ENCODE measurements at places on chromosomes 7 and 10.

GRCh38 chr10:5448333-5449001, 36.1 kb downstream of the NET1 start:
- no peak for DNase-seq

- no peak for DNase-seq
Measured at GRCh38 chr10:92844746-92845145, 3.6 kb upstream of the EXOC6 start.

DNA sequence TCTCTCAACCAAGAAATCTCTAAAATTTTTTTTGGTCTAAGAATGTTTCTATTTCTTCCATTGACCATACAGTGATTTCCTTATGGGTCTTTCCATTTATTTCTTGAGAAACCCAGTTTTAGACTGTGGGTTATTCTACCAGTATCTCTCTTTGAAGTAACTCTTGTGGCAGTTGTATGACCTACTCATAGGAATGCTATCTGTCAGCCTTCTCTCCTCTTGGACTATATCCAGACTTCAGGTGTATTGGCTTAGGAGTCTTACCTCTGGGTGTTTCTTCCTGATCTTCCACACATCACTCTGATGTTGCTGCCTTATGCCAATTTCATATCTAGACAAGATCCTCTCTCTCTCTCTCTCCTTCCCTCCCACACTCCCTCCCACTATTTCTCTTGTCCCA, 178.1 kb downstream of the BMPER start:
- DNase-seq: no peak

DNA sequence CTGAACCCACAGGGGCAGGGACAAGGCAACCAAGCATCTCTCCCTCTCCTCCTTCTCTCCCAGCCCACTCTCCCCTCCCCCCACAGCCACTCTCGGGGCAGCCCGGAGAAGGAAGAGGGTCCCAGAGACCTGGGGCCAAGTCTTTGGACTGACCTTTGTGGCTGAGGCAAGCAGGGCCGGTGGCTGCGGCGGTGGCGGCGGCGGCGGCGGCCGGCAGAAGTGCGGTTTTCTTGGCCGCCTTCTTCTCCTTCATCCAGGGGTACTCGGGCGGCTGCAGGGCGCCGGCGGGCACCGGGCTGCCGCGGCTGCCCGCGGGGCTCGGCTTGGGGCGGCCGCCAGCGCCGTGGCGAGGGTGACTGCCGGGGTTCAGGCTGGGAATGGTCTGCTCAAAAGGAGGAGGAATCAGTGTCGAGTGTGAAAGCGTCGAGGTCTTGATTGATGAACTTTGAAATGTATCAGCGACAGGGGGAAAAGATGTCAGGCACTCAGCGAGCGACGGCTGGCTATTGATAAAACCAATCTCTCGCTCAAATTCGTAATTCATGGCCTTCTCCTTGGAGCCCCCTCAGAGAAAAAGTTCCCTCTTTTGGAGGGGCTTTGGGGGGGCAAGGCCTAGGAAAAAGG, 414 bp downstream of the HOXA2 start:
- no peak for DNase-seq

DNA sequence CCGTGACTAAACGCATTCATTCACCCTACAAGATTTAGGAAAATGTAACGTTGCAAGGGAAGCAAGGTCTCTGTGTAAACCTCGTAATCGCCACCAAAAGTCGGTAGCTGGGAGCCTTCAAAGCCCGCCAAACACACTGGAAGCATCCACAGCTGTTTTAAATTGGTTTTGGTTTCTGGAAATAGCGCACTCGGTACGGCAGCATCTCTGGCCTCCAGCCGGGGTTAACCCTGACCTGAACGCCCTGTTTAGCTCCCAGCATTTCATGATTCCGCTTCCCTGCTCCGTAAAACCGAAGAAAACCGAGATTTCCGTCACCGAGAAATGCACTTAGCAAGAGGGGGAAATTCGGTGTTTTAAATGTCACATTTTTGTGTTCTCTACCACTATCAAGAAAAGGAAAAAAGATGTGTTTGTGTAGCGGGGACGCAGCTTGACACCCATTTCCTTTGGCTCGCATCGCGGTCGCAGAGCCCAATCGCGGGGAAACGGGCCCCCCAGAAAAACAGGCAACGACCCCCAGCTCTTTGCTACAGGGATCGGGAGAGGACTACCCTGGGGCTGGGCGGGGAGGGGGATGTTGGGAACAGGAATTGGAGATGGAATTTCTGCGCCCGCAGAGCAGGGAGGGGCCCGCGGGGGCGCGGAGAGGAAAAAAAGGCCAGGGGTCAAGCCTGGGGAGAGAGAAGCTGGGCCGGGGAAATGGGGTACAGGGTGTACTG, 646 bp downstream of the SGCE start:
- no peak for DNase-seq

DNA sequence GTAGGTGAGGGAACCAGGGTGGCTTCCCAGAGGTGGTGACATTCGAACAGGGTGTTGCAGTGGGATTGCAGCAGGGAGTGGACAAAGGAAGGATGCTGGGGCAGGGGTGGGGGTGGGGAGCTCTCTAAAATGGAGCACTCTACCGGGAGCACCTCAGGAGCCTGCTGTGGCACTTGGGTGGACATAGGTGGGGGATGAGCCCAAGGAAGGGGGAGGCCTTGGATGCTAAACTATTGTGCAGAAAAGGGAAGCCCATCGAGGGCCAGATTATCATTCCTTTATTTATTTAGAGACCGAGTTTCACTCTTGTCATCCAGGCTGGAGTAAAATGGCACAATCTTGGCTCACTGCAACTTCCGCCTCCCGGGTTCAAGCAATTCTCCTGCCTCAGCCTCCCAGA, 3.3 kb upstream of the STX1A start:
- no peak for DNase-seq

DNA sequence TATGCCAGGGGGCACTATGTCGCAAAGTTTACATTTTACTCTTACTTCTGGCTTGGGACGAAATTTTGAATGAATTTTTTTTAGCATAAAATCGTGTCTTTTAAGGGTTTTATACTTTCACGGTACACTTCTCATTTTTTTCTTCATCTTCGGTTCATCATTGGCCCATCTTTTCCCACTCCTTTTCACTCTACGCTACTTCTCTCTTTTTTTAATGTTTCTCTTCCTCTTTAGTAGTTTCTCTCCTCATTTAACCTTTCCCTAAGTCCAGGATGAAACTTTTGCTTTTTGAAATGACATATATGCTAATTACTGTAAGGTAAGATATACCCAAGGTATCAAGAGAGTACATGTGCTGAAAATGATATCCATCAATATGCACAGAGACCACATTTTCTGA, 39.5 kb downstream of the C7orf33 start:
- DNase-seq: no peak

GRCh38 chr10:11170993-11171851, 153.6 kb downstream of the CELF2 start:
- peak; percentile 40 for DNase-seq

DNA sequence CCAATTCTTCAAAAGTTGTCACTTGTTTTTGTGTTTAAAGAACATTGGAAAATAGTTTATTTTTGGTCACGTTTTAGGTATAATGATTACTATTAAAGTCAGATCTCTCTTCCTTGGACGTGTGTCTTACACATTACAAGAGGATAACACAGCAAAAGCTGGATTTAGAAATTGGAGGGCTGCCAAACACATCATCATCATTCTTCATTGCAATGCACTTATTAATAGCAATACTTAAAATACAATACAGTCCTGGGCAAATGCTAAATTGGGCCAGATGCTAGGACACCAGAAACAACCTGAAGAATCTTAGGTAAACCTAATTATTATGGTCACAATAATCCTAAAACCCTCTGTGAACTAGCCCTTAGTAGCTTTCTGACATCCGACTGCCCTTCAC, 303.6 kb downstream of the DGKB start:
- DNase-seq: no peak

DNA sequence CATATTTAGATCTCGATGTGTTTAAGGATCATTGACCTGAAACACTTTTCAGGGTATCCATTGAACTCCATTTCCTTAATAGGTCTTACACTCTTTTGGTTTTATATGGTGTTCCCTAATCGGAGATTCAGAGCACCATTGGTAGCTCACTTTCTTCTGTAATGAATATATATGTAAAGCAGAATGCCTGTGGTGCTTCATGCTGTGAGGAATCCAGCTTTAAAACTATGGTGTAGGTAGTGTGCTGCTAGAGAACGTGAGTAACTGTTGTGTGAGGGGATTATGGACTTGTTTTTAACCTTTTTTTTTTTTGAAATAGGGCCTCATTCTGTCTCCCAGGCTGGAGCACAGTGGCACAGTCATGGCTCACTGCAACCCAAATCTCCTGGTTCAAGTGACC, 376.9 kb upstream of the LRGUK start:
- no peak for DNase-seq

DNA sequence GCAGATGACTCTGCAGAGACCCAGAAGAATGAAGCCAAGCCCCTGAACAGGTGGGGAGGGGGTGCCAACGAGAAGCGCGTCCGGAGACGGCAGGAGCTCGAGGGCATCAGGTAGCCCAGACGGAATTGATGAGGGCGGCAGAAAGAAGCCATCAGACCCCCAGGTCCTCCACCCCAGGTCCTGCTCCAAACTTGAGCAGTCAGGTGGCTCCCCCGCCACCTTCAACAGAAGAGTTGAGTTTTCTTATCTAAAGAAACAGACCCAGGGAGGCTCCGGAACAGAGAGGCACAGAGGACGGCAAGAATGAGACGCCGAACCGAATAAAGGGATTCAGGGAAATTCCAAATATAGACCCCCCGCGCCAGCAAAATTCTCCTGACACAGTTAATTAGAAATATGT, 22.2 kb downstream of the RGS10 start:
- no peak for DNase-seq

GRCh38 chr7:20793248-20793647, 6.6 kb upstream of the SP8 start:
- no peak for DNase-seq

- DNase-seq: no peak
Measured at GRCh38 chr7:60017-60675, 132.2 kb upstream of the FAM20C start.

- no peak for DNase-seq
Measured at GRCh38 chr7:7369134-7369533, 166.5 kb downstream of the COL28A1 start.

Data from activated CD8-positive, alpha-beta memory T cell treated with anti-CD3 and anti-CD28 coated beads, Interleukin-2, amount 50 U/mL, for 4 hours (primary cell).